Cortex of kidney (tissue), 1 donor: ENCODE measurements at places on chromosomes 5 and 9.

- DNase-seq, result no peak
Observed at GRCh38 chr5:66529182-66529581, 67.0 kb upstream of the MAST4 start.

DNA sequence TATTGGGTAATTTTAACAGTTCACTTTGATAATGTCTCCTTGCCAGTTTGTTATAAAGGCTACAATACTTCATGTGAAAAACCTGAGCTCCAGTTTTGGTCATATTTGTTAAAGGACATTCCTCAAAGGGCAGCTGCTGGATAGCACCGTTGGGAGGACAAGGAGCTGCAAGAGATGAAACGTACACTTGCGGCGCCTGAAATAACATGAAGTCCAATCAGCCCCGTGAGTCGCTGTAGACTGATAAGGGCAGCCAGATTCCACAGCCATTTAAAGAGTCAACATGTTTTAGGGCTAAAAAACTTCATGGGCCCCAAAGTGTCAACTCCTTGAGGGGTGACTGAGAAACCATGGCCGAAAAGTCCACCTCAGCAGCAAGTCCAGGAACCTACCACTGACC is 85.6 kb upstream of the IFNK start:
- no peak for DNase-seq

GRCh38 chr5:170446365-170446764 is 57.2 kb upstream of the KCNMB1 start:
- DNase-seq, result no peak

- DNase-seq, result no peak
Observed at GRCh38 chr5:178351221-178352034, 118.8 kb upstream of the PHYKPL start.

GRCh38 chr5:4022056-4022670 is 426.5 kb downstream of the IRX1 start:
- no peak for DNase-seq

DNA sequence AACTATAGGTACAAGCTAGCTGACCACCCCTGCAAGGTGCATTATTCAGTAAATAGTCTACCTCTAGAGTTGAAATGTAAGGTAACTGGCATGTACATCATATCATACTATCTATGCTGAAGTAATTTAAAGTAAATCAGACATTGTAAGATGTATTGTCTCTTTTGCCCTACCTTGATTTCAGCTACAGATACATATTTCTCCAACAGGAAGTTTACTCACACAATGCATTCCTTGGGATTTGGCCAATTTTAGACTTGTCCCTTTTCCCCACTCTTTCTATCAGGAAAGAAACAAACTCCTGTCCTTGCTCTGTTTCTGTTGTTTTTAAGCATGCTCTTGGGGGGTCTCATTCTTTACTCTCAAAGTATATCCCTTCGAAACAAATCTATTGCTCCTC is 58.5 kb upstream of the TSLP start:
- no peak for DNase-seq

DNA sequence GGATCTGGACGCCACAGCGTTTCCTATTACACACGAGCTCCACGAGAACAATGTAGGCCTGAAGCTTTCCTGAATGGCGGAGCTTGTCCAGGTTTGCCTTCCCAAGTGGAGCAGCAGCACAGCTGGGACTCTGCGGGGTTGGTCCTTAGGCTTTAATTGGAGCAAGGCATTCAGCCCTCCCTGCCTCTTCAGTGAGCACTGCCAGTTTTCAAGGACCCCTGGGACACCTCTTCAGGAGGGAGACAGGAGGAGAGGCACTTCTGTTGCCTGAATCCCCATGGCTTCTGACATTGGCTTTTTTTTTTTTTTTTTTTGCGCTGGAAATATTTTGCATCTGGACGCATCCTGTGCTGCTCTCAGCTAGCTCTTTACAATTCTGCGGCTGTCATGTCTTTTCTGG is 179.4 kb downstream of the SEMA6A start:
- DNase-seq, result no peak

DNA sequence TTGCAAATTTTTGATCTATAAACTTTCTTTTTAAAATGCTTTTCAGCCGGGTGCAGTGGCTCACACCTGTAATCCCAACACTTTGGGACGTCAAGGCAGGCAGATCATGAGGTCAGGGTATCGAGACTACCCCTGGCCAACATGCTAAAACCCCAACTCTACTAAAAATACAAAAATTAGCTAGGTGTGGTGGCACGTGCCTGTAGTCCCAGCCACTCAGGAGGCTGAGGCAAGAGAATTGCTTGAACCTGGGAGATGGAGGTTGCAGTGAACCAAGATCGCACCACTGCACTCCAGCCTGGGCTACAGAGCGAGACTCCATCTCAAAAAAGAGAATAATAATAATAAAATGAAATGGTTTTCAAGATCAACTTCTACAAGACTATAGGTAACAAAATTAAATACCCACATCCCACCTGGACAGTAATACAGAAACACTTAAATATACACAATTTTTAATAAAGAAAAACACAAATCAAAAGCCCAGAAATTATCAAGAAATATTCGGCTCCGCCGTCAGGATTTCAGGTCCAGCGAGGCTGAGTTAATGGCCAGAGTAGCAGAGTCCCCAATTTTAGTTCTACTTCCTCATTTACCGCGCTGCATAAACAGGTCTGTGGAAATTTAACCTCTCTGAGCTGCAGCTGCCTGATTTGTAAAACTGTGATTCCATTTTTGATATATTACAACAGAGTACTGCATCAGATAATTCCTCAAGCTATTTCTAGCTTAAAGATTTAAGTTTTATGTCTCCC is 4.0 kb downstream of the TUT7 start:
- DNase-seq, result no peak

DNA sequence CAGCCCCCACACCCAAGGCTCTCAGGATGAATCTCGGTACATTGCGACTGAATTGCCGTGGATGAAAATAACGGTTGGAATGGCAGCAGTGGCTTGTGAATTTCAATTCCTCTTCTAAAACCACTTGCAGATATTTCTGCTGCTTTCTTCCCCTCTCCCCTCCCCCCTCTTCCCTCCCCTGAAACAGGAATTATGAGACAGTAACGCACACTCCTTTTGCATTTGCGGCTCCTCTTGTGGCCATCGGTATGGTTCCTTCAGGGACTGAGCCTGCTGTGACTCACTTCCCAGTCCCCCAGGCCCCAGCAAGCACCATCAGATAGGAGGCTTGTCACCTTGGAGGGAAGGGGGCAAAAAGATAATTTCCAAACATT is 9.7 kb downstream of the DCANP1 start:
- no peak for DNase-seq

DNA sequence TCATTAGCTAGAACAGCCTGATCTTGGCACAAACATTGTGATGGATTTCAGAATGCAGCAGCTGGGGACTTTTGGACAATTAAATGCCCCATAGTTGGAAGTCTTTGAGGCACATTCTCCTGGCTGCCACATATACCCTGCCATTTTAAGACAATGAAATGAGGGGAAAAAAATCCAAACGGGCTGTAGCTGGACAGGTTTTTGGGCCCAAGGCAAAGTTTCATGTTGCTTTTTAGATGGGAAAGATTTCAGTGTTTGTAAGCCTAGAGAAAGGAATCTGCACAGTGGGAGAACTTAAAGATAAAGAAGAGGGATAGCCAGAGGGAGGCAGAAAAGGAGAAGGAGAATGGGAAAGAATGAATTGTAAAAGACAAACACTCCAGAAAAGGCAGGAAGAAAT is 30.0 kb upstream of the RICTOR start:
- DNase-seq, result no peak

DNA sequence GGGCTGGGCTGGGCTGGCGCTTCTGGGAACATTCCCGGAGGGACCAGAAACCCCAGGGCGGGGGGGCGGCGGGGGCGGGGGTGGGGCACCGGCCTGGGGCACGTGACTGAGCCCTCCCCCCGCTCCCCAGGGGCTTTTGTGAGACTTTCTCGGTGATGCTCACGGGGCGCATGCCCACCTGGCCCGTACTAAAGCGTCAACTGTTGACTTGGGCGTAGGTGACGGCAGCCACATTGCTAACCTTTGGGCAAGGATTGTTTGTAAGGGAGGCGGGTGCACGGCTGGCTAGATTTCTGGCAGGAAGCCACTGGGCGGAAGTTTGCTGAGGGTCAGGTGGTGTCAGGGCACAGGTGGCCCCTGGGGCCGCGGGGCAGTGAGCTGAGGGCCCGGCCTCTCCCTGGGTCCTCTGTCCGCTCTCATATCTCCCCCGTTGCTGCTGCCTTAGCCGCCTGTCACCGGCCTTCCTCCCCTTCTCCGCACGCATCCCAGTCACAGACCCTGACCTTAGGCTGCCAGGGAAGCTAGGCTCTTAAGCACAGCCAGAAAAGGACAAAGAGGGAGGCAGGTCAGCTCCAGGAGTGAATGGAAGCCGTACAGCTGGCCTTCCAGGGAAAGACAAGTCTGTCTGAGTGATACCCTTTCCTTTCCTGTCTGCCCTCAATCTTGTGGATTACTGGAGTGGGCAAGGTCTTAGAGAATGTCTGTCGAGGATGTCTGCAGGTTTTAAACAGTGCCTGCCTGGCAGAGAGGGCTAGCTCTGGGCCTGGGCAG is 812 bp downstream of the CACFD1 start:
- no peak for DNase-seq

DNA sequence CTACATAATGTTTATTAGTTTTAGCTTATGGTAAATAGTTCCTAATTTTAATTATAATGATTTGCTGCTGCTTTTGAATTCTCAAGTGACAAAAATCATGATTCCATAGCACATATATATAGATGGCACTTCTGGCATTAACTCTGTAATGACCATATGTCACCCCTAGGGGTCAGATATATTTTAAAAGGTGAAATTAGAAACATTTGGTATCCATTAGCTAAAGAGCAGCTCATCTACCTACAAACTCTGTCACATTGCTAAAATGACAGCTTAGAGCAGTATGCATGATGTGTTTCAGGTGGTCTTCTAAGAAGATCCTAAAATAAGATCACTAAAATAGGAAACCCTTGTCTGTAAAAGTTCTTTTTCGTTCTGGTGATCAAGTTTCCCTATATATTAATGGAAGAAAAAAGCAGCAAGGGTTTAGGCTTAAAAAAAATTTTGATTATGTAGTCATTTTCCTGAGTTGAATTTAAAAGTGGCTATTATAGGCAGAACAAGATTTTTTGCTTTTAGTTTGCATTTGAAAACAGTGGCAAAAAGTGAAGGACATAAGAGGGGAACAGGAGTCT is 157.7 kb upstream of the POU5F2 start:
- DNase-seq, result no peak

GRCh38 chr5:158100373-158100888 is 241.5 kb upstream of the CLINT1 start:
- no peak for DNase-seq

DNA sequence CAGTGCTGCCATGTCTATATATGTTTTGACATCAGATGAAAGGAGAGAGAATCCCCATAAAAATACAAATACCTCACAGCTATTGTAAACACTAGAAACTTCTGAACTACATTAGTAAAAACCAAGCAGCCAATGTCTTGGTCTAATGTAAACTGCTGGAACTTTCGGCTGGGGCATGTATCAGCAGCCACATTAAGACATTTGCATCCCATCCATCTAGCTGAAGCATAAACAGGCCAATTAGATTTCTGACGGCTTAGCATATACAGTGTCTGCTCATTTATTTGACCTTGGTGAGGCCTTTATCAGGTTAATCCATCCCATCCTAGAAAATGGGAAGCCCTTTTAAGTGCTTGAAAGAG is 65.7 kb downstream of the PTCH1 start:
- no peak for DNase-seq

DNA sequence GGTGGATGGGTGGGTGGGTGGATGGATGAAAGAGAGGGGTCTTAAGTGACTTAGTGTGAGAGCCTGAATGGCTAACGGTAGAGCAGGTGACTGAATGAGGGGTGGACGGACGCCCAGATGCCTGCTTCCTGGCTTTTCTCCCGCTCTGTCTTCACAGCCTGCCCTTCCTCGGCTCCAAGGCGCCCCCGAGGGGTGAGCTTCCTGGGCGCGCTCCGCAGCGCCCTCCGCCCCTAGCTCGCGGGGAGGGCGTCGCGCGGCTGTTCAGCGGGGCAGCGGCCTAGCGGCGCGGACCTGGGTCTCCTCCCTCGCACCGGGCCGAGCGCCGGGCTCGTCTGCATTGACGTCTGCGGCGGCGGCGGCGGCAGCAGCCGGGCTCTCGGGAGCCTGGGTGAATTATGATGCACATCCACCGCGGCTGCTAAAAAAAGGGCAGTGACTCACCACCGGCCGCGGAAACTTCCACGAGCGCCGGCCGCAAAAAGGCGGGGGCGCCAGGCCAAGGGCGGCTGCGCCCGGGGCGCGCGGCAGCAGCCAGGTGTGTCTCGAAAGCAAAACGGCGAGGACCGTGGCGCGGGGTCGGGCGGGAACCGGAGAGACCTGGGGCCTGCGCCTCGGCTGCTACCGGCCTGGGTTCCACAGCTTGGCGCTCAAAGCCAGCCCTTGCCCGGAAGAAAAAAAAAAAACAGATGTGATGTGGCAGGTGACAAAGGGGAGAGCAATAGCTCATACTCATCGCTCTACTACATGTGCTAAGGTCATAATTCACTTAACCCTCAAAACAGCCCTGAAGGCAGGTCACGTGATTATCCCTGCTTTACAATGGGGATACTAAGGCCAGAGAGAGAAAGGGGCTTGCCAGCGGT is 143.0 kb upstream of the ADRA1B start:
- DNase-seq, result no peak

GRCh38 chr5:107011605-107012004 is 659.1 kb downstream of the EFNA5 start:
- no peak for DNase-seq

DNA sequence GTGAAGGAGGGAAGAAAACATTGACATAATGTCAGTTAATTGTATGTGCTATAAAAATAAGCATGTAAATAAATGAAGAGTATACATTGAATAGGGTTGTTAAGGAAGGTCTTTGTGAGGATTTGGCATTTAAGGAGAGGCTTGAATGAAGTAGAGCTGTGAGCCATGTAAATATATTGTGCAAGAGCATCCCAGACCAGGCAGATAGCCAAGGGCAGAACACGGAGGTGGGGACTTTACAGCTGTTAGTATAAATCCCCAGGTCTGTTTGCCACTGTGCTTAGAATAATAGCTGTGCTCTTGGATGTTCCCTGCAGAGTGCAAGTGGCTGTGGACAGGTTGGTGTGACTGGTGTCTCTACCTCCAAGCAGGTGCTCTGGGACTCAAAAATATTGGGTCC is 211.7 kb downstream of the LRRC70 start:
- DNase-seq, result no peak

GRCh38 chr9:35937227-35937626 is 20.7 kb downstream of the OR2S2 start:
- DNase-seq, result no peak

GRCh38 chr9:133141833-133142595 is 21.0 kb upstream of the RALGDS start:
- DNase-seq, result no peak

GRCh38 chr9:20646656-20647055 is 24.4 kb upstream of the MLLT3 start:
- no peak for DNase-seq

- DNase-seq, result no peak
Observed at GRCh38 chr9:123823194-123823947, 106.6 kb downstream of the DENND1A start.

GRCh38 chr5:170747851-170748250 is 35.7 kb upstream of the GABRP start:
- DNase-seq, result no peak

GRCh38 chr9:19431361-19432171 is 22.8 kb downstream of the ACER2 start:
- DNase-seq, result no peak
